Forelimb muscle (tissue), 1 donor: ENCODE measurements at places on chromosomes 5 and 9. TPM values are rescaled to one million over a fixed set of nuclear protein-coding genes. Genes with fewer than 3 reads are reported as not detected.

Gene CCL27
- polyA plus RNA-seq, result 0.51 TPM

Gene GABRA6
- not detected for polyA plus RNA-seq

Gene NUTM2F
- not detected for polyA plus RNA-seq

Gene PCDHGC4
- 1.8 TPM for polyA plus RNA-seq

Gene IFNK
- polyA plus RNA-seq, result not detected

Gene MELK
- polyA plus RNA-seq, result 7.2 TPM

Gene HAND1
- not detected for polyA plus RNA-seq

Gene PCDHGB2
- polyA plus RNA-seq, result 1.7 TPM

Gene SNCB
- polyA plus RNA-seq, result not detected

Gene ECM2
- polyA plus RNA-seq, result 26.4 TPM

Gene C5orf58
- polyA plus RNA-seq, result 0.59 TPM

Gene NSG2
- 0.40 TPM for polyA plus RNA-seq

Gene PCDHGB3
- polyA plus RNA-seq, result 1.6 TPM

Gene FREM1
- 19.4 TPM for polyA plus RNA-seq

Gene RNF183
- polyA plus RNA-seq, result not detected

Gene SLCO6A1
- polyA plus RNA-seq, result 0.48 TPM

Gene FBP2
- 91.5 TPM for polyA plus RNA-seq

Gene ARHGEF28
- 2.7 TPM for polyA plus RNA-seq

Gene CSF1R
- 22.9 TPM for polyA plus RNA-seq

Gene PCDHGA7
- polyA plus RNA-seq, result 1.4 TPM

Gene GKAP1
- polyA plus RNA-seq, result 20.2 TPM
